ENCODE measurements at places on chromosomes 16 and 17. TPM values are rescaled to one million over a fixed set of nuclear protein-coding genes. Genes with fewer than 3 reads are reported as not detected.

The ACSM2A gene
- not detected for total RNA-seq

DNA sequence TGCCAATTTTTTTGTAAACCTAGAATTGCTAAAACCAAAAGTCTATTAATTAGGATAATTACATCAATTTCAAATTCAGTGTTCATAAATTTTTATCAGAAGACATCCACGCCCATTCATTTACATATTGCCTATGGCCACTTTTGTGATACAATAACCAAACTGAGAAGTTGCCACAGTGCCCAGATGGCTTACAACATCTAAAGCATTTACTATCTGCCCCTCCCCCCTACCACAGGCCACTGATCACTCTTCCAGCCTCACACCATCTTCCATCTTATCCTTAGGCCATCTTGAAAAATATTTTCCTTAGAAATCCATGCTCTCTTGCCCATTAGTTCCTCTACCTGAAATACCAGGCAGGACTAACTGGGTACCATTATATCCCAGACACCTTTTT is 6.3 kb upstream of the PRKAR1A start:
- DNase-seq = no peak

DNA sequence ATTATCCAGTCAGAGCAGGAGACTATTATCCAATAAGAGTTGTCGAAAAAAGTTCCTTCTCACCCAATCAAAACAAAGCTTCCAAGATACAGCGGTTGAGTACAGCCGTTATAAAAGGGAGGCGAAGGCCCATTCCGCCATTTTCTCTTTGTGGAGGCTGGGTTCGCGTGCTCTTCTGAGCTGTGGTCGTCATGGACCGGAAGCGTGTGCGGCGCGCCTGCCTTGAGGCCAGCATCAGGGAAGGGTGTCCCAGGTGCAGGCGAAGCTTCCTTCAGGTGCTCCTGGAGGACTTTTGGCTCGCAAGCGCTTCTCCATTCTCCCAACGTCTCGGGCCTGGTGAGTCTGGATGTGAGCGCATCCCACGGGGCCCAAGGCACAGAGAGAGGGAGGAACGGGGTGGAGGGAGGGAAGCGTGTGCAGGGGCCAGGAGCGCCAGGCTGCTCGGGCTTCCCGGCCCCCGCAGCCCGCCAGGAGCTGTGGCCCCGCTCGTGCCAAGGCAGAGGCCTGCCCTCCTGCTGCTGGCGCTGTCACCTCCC is 99.2 kb downstream of the GOSR1 start:
- DNase-seq = no peak

DNA sequence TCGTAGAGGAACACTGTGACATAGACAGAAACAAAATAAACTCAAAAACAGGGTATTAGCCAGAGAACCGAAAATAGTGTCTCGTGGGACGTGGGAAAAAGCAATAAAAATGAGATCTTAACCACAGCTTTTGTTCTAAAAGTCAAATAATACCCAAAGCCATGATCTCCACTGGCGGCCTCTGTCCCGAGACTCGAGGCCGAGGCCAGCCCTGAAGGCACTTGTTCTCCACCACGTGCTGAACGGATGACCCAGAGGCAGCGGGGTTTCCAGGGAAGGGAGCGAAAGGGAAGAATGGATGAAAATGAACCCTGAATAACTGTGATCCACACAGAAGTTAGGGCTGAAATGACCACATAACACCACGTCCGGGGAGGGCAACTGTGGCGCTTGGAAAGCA is 84.8 kb upstream of the CREBBP start:
- DNase-seq = no peak

DNA sequence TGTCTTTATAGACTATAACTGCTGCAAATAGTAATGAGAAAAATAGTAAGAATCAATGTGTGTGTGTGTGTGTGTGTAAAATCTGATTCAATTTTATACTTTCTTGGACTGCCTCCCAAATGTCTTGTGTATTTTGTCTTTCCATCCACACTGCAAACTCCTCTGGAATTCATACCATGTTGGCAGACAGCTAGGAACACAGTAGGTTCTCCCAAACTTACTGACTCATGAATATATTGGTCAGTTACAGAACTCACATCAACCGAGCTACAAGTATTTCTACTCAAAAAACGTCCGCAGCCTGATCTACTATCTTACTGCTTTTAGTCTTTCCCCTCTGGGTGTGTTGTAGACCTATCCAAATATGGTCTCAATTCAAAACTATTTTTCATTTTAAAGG is 542.7 kb upstream of the PSMD7 start:
- no peak for DNase-seq

The ITGB4 gene
- total RNA-seq = 22.4 TPM

The GALNS gene
- 14.6 TPM for total RNA-seq

- no peak for DNase-seq
Observed at GRCh38 chr17:36703860-36704266, 102.5 kb downstream of the MRM1 start.

All from urinary bladder (tissue), 4 donors.